NCI-H774 (cell line): ENCODE measurements at places on chromosomes 3 and 15.

GRCh38 chr3:194941360-194941955 is 255.8 kb downstream of the FAM43A start:
- DNase-seq, result no peak

DNA sequence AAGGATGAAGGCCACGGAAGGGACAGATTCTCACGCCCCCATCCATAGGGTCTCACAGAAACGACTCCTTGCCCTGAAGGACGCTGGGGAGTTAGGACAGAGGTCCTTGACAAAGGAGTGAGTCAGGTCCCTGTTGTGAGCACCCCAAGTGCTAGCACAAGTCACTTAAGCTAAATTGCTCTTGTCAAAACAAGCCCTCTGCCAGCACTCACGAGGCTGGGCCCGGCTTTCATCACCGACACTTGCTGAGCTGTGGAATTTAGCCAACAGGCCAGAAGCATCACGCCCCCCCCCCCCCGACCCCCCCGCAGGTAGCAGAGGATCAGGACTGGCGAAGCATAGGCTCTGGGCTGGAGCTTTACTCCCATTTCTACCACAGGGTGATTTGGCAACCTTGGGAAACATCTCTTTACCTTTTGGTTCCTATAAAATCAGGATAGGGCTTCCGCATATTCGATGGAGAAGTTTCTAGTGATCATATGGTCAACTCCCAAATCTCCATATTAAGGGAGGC is 75.4 kb downstream of the ADCY5 start:
- DNase-seq, result no peak

DNA sequence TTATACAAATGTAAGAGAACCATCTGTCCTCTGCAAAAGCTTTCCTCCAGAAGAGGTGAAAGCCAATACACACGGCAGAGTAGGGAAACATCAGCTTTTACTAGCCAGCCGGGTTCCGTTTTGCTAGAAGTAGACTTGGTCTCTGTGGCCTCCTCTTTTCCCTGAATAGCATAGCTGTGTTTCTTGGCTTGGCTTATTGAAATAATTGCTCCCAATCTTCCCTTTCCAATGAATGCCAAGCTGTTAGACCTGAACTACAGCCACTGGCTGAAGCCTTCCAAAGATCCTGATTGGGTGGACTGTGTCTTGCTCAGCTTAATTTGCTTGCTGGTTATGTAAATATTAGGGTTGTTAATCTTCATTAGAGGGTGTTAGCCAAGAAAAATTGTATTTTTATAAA is 157.8 kb upstream of the ROPN1 start:
- peak; percentile 6 for DNase-seq

- DNase-seq, result no peak
These were observed 50.8 kb downstream of the LYSMD4 start for GRCh38 chr15:99682455-99682854.

DNA sequence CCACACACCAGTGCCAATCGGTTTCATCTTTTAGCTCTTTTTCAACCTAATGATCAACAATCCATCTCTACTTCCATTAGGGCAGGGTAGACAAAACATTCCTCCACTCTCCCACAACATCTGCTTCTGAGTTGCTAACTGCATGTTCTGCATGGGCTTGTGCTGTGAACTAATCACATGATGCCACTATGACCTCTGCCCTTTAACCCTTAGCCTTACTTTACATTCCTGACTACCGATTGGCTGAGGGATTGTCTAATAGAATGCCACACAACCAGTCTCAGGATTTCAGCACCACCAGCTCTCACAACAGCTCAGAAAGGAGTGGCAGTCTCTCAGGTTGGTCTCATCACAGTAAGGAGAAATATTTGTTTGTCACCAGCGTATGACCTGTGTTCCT is 562.8 kb downstream of the ROBO2 start:
- DNase-seq, result no peak

DNA sequence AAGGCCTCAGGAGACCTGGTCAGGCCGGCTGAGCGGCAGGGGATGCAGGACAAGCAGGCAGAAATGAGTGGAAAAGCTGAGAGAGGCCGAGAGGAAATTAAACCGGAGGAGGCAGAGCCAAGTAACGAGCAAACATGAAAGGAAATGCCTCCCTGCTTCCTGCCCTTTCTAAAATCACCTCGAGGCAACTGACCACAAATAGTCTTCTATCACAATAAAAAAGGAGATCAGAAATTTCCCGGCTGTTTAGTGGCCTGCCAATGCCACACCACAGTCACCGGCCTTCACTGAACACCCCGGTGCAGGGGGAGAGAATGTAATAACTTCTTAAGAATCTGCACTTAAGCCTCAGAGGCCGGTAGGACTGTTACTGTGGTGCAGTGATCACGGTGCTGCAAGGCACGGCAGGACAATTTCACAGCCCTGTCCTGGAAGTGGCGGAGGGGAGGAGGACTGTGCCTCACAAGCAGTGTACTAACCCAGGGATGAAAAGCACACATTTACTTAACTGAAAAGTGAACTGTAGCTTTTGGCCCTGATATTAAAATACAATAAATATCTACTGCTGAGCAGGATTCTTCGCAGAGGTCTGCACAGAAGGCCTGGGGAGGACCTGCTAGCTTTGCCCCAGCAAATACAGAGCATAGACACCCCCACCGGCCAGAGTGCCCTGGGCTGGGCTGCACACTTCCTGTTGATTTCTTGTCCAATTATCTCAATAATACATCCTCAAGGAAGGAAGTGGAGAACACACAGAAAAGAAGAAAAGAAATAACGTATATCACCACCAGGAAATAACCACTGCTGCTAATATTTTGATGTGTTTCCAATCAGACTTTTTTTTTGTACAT is 183.5 kb upstream of the NSMCE3 start:
- no peak for DNase-seq

DNA sequence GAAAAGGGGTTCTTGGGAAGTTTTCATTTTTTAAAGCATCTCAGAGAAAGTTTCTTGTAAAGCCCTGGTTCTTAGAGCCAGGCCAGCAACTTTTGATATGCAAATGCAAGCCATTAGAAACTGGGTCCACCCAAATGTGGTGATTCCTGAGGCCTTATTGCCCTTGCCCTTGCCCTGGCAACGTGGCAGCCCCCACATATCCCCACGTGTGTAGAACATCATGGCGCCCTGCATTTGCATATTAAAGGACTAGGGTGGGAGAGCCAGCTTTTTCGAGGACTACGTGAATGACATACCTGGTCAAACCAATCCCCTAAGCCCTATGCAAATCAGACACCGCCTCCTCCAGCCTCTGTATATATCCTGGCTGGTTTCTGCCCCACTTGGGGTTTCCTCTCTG is 314.9 kb upstream of the NECTIN3 start:
- DNase-seq, result no peak

DNA sequence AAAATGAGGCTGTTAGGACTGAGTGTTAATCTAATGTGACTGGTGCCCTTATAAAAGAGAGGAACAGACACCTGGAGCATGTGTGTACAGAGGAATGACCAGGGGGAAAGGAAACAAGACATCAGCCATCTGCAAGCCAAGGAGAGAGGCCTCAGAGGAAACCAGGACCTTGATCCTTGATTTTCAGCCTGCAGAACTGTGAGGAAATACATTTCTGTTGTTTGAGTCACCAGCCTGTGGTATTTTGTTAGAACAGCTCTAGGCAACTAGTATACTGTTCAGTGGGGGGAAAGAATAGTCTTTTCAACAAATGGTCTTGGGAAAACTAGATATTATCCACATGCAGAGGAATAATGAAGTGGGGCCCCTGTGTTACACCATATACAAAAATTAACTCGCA is 80.6 kb downstream of the CCR1 start:
- no peak for DNase-seq
